Activated CD4-positive, CD25-positive, alpha-beta regulatory T cell (primary cell): ENCODE measurements at places on chromosomes 12 and 14.
A peak's percentile ranks its signal among the peaks of the same experiment; 100 is the strongest.

DNA sequence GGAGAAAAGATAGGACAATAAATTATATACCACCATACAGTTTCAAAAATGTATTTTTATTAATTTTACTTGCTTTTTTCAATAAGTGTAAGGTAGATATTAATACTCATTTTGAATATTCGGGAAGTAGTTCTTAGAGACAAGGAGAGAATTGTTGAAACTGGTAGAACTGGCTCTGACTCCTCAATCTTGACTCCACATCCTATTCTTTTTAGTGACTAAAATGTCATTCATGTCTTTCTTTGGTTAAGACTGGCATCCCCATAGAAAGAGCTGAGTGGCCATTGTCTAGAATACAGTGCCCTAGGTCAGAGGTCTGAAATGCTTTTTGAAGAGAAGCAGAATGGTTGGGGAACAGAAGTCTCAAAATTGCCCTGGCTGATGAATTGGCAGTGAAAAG, 177.6 kb upstream of the LRIG3 start:
- no peak for DNase-seq

DNA sequence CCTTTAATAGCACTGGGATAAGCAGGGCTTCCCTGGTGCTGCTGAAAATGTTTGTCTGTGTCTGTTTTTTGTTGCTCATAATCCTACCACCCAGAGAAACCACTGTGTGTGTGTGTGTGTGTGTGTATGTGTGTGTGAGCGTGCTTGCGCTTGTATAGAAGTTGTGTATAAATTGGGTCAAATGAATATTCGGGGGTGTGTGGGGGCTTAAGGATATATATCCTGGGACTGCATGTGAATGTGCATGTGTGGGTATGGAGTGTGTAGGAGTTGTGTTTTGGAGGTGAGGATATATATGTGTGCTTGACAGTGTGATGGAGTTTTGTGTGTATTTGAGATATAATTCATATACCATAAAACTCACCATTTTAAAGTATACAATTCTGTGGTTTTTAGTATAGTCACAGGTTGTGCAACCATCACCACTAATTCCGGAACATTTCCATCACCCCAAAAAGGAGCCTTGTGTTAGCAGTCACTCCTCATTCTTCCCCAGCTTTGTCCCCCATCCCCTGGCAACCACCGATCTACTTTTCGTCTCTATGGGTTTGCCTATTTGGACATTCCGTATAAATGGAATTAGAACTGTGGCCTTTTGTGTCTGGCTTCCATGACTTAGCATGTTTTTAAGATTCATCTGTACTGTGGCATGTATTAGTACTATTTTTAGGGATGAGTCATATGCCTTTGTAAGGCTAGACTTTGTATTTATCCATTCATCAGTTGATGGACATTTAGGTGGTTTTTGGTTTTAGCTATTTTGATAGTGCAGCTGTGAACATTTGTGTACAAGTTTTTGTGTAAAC, 25.6 kb downstream of the TCTN1 start:
- no peak for DNase-seq

DNA sequence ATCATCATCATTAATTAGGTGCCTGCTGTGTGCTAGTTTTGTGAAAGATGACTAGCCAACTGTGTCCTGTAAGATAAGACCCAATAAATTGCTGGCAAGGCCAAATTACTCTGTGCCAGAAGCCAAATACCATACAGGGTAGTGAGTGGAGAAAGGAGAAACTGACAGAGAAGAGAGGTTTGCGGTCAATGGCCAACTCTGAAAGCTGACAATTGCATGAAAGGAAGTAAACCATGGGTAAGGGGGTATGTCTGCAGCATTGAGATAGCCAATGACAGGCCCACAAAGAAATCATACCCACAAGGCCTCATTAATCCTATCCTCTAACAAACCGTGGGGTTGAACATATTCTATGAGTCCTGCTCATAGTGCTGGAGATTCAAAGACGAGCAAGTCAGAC, 236.6 kb upstream of the CCDC196 start:
- no peak for DNase-seq

- DNase-seq: no peak
Observed at GRCh38 chr14:34833549-34834523, 41.3 kb downstream of the BAZ1A start.

- no peak for DNase-seq
Observed at GRCh38 chr14:31037709-31038221, 11.6 kb upstream of the STRN3 start.

- no peak for DNase-seq
Observed at GRCh38 chr12:6322969-6323339, 12.5 kb downstream of the PLEKHG6 start.

- no peak for DNase-seq
Observed at GRCh38 chr14:81315341-81315740, 84.8 kb downstream of the STON2 start.

GRCh38 chr12:14961466-14962152, at the start of gene ARHGDIB:
Gene ARHGDIB (minus strand): TSS chr12:14961601. CDS start chr12:14950712, 10,889 bp downstream.
- DNase-seq: peak; percentile 57

DNA sequence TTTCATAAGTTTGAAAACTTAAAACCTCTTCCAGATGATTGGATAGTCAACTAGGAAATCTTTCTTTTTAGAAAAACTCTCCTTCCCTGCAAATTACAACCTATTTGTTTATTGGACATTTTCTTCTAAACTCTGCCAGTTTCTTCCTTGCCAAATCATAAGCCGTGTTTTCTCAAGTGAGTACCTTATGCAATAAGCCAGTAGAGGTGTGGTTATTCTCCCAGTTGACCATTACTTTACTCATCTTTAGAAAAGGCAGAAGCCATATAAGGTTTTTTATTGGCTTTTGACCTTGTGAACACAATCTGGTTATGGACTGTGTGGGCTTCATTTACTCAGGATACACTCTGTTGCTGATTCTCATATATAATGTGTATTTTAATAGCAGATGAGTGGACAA, 14.6 kb downstream of the ACTR6 start:
- DNase-seq: no peak

DNA sequence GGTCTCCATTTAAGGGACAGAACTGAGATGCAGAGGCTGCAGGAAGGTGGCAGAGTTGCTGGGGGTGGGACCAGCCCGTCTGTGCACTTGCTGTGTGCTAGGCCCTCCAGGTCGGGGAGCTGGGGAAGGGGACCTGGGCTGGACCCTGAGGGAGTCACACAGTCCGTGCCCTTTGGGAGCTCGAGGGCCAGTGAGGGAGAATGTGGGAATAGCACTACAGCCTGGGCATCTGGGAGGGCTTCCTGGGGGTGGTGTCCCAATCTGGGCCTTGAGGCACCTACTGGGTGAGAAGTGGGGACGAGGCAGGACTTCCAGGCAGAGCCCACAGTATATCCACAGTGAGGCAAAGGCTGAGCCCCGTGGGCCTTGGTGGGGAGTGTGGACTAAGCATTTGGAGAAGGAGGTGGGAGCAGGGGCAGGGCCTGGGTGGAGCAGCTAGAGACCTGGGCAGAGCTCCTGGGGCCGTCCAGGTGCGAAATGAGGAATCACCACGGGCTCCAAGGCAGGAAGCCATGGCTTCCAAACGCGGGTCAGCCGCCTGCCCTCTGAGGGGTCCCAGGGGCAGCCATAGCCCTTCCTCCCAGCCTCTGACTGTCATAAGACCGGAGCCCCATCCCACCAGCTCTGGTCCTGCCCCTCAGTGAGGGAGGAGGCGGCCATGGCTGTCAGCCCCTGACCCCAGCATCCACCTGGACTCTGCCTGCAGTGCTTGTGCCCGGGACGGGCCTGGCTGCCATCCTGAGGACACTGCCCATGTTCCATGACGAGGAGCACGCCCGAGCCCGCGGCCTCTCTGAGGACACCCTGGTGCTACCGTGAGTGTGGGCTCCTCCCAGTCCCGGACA, 6.6 kb downstream of the ASPG start:
- no peak for DNase-seq

DNA sequence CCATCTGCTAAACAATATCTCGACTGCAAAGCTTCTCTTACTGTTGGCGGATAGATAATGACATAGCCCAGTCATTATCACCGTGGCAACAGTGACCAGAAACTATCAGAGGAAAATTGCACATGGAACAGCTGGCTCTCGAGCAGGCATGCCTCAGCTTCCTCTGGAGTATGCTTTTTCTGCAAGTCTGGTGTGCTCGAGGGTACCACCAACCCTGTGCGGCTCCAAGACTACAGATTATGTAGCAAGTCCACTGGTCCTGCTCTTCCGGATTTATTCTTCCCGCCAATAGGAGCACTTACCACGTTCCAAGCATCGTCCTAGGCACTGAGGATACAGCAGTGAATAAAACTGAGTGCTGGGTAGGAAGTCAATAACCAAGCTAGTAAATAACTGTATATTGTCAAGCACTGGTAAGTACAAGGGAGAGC, 1.4 kb upstream of the GLRX5 start:
- DNase-seq: no peak

- no peak for DNase-seq
Observed at GRCh38 chr12:116820064-116820656, 61.1 kb downstream of the HRK start.

DNA sequence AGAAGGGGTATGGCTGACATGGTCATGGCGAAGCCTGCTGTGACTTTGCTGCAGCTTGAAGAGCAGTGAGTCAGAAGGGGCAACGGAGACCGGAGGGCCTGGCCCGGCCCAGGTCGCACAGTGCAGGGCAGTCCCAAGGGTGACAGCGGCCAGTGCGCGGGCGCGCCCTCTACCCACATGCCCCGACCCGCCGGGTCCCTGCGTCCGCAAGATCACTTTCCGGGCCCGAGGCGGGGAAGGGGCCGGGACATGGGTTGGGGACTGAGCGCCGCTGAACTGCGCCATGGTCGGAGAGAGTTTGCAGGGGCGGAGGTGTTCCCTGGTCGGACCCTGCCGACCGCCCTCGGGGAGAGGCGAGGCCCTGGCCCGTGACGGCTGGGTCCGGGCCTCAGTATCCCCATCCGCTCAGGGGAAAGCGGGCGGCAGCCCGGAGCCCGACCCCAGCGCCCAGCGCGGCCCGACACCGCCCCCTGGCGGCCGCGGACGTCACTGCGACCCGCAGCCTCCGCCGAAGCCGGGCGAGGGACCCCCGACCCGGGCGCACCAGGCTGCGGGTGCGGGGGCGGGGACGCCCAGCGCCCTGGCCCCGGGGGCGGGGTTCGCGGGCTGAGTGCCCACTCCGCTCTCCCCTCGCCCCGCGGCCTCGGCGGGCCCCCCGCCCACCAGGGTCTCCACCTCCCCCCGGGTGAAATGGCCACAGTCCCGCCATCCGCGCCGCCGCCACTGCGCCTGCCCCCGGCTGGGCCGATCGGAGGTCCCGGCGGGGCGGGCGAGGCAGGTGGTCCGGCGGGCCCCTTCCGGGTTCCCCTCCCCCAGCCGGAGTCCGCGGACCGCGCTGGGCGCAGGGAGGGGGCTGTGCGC, 7.2 kb upstream of the ANKRD9 start:
- DNase-seq: peak; percentile 36

GRCh38 chr12:65923228-65923627, 98.9 kb downstream of the HMGA2 start:
- no peak for DNase-seq

DNA sequence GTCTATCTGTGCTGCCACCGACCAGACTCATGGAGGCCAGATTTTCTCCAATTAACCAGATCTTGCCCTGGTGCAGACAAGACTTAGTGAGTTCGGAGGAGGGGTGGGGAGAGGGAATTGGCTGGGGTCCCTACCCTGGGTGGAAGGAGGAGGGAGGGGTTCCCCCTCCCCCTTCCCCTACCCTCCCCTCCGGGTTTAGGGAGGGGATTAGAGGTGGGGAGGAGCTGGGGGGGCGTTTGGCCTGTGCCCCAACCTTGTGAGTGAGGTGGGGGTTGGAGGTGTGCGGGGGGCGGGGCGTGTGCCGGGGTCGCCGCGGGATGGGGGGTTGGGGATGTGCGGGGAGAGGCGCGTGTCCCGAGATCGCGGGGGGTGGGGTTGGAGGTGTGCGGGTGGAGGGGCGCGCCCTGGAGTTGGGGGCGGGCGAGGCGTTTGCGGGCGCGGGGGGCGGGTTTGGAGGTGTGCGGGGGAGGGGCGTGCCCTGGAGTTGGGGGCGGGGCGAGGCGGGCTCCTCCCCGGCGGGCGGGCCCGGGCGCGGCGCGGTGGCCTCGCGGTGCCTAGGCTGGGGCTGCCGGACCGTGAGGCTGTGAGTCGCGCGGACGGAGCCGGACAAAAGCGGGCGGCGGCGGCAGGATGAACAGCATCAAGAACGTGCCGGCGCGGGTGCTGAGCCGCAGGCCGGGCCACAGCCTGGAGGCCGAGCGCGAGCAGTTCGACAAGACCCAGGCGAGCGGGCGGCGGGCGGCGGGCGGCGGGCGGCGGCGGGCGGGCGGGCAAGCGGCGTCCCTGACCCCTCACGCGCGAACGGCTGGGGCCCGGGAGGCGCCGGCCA, at the start of gene HIP1R:
Gene HIP1R, plus strand, starts transcription at position 537 of the 829 bp plus-strand sequence. Its CDS starts 94 bp downstream, at position 631.
- peak; percentile 38 for DNase-seq

- no peak for DNase-seq
Observed at GRCh38 chr14:101823066-101823465, 61.6 kb downstream of the PPP2R5C start.

DNA sequence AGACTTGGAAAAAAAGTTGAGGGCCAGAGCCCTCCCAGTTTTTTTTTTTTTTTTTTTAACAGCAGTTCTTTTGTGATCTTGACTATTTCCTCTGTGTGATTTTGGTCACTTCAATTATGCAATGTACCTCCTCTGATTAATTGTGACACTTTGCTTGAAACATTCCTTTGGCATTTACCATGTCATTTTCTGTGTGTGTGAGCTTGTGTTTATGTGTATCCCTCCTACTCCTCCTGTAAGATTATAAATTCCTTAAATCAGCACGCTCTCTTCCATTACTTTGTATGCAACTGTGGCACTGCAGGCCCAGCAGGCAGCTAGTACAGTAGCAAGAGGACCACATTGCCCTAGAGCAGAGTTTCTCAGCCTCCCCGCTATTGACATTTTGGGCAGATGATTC, 33.2 kb upstream of the GALNT16 start:
- DNase-seq: no peak

GRCh38 chr12:74791365-74791764, 253.7 kb downstream of the ATXN7L3B start:
- DNase-seq: no peak

DNA sequence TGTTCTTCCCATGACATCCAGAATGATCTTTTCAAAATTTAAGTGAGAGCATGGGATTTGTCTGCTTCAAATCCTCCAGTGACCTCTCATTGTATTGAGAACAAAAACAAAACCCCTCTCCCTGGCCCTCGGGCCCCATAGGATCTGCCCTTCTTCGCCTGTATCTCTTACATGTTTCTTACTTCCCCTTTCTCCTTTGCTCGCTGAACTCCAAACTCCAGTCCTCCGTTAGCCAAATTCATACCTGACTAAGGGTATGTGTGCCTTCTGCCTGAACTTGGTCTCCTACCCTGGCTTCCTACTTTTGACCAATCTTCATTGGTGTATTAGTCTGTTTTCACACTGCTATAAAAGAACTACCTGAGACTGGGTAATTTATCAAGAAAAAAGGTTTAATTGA, 13.2 kb upstream of the TSPAN11 start:
- no peak for DNase-seq

DNA sequence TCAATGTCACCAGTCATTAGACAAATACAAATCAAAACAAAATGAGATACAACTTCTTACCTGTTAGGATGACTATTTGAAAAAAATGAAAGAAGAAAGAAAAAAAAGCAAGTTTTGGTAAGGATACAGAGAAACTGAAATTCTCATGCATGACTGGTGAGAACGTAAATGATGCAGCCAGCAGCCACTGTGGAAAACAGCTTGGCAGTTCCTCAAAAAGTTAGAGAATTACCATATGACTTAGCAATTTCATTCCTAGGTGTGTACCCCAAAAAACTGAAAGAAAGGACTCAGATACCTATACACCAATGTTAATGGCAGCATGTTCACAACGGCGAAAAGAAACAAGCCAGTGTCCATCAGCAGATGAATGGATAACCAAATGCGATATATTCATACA, 26.6 kb downstream of the NINJ2 start:
- DNase-seq: no peak
